ENCODE measurements at places on chromosomes 7 and 10.

- no peak for DNase-seq
Observed at GRCh38 chr10:80646366-80646765, 108.7 kb downstream of the SH2D4B start.

- DNase-seq = no peak
Observed at GRCh38 chr7:151624246-151624928, 104.7 kb upstream of the RHEB start.

DNA sequence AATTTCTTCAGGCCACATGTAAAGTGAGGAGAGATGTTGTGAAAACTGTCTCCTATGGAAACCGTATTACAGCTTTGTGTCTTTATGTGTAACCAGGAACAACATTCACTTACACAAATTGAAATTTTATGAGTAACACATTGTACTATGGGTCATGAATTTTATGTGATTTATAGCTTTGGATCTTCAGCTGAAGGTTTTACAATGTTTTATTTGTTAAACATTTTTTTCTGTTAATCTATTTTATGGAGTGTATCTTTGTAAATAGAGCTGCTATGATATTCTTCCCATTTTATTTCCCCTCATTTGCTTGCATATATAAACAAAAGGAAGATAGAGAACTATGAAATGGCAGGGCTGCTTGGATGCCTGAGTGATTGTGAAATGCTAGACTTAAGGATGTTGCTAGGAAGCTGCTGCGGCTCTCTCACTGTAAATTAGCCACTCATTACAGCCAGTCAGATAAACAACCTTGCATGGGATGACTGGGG is 104.5 kb upstream of the PCLO start:
- peak; percentile 0 for DNase-seq

- DNase-seq = peak; percentile 7
Observed at GRCh38 chr7:113824117-113824823, 94.5 kb downstream of the PPP1R3A start.

DNA sequence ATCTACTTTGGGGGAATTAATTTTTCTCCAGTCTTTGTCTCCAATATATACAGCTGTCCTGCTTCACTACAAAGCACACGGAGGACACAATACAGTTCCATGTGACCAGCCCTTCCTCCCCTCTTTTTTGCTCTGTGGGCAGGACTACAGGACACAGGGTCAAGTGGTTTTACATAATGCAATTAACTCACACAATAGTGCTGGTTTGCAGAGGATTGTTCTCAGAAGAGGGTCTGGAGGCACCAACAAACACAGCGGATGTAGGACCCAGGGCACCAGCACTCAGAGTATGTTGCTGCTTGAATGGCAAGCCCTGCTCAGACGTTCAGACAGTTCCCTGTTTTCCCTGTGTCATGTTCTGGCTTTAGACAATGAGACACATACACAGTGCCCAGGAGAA is 52.0 kb upstream of the NPTX2 start:
- no peak for DNase-seq

GRCh38 chr10:25633542-25633941 is 300.5 kb upstream of the MYO3A start:
- DNase-seq = no peak

GRCh38 chr10:131925011-131925649 is 24.3 kb downstream of the PPP2R2D start:
- no peak for DNase-seq

DNA sequence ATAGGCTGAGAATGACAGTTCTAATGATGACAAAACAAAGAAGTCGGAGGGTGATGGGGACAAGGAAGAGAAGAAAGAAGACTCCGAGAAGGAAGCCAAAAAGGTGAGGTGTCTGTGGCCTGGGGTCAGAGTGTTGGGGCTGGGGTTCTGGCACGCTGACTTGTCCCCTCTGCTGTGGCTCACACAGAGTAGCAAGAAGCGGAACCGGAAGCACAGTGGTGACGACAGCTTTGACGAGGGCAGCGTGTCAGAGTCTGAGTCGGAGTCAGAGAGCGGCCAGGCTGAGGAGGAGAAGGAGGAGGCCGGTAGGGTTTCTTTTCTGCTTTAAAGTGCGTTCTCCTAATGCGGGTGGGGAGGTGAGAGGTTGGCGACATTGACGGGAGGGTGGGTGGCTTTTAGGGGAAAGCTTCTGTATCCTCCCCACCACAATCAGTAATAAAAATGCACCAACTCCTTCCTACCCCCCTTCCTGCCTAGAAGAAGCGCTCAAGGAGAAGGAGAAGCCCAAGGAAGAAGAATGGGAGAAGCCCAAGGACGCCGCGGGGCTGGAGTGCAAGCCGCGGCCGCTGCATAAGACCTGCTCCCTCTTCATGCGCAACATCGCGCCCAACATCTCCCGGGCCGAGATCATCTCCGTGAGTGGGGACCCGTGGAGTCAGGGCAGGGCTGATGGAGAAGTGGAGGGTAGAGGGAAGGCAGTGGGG is 4.6 kb downstream of the UFSP1 start:
- DNase-seq = no peak

GRCh38 chr7:138025215-138026186 is 23.6 kb upstream of the CREB3L2 start:
- DNase-seq = no peak

DNA sequence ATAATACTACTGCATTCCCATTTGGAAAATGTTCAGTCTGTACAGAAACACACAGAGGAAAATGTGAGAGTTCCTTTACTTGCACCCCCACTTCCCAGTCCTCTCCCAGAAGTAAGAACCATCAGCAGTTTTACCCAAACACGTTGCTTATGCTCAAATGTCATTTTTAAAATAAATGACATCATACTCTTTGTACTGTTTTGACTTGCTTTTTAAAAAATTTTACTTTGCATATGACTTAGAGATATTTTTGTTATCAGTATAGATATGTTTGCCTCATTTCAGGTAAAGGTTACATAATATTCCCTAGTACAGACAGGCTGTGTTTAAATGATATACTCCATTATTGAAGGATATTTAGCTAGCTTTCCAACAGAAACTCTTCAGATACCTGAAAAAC is 13.5 kb upstream of the PTPRN2 start:
- DNase-seq = no peak

DNA sequence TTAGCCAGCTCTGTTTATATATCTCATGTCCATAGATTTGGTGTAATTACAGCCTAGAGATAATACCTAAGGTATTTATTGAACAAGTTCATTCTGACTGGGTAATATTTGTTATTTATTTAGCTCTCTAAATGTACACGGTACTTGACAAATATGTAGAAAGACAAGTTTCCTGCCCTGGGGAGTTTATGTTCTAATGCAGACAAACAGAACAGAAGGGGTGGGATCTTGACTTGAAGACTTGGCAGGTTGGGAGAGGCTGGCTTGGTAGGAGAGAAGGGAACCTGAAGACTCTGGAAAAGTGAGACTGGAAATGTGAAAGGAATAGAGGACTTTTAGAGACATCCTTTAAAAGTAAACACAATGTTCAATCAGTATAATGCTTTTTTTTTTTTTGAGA is 97.7 kb upstream of the CDK6 start:
- no peak for DNase-seq

DNA sequence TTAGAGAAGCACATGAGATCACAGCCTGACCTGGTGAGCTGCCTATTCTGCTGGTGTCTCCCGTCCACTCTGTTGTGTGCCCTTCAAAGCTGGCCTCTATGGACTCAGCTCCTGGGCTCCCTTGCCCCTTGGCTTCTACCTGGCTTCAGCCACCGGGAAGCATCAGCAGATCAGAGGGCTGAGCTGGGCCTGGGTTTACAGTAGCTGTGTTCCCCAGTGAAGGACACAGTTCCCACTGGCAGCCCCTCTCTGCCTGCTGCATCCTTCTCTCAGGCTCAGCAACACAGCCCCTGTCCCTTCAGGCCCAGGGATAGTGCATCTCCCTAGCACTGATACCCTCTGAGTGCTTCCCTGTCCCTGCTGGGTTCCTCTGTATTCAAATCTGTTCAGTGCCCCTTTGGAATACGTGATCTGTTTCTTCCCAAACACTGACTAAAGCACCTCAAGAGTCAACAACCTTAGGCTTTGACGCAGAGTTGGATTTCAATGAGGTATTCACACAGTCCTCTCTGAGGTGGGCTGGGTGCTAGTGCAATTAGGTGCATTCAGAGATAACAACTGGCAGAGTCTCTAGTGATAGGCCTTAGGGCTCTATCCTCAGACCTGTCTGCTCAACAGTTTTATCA is 109.8 kb downstream of the GRID1 start:
- no peak for DNase-seq

DNA sequence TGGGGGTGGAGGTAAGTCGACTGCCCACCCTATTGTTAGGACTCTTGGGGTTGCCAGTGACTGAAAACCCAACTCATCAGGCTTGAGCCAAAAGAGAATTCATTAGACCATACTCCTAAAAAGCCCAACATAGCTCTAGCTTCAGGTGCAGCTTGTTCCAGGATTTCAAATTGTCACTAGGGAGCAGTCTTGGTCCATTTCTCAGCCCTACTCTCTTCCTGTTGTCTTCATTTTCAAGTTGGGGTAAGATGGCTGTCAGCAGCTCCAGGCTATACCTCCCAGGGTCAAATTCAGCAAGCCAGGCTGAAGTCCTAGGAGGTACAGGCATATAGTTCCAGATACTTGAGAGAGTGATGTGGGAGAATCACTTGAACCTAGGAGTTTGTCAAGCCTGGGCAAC is 14.9 kb upstream of the COL13A1 start:
- peak; percentile 41 for DNase-seq

DNA sequence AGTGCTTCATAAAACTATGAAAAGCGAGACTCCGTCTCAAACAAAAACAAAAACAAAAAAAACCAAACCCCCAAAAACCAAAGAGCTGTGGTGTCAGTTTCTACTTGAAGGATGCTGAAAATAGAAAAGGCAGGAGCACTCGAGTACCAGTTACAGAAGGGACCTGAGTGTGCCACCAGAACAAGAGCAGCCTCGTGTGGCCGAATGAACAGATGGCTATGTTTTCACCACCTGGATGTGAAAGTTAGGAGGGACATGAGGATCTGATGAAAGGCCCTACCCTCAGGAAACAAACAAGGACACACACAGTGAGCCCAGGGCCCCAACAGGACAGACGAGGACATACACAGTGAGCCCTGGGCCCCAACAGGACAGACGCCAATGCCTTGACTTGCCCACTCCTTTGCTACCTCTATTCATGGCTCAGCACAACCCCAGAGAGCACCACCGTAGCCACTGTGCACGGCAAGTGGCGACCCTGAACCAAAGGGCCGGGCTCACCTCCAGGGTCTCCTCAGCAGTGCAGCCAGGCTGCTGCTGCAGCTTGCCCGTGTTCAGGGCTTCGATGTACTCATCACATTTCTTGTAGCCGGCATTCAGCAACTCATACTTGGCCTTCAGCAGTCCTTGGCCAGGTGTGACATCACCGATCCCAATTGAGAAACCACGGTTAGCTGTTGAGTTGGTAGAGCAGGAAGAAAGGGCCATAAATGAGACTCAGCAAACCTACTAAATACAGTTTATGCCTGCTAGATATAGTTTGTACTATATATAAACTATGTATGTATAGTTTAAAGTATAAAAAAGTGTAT is 24.9 kb downstream of the POLR3A start:
- DNase-seq = no peak

- DNase-seq = peak; percentile 36
Observed at GRCh38 chr7:13336227-13336626, 648.8 kb downstream of the ARL4A start.

Data from MCF 10A (cell line).